Central memory CD8-positive, alpha-beta T cell (primary cell): ENCODE measurements at places on chromosomes 12 and 14.

DNA sequence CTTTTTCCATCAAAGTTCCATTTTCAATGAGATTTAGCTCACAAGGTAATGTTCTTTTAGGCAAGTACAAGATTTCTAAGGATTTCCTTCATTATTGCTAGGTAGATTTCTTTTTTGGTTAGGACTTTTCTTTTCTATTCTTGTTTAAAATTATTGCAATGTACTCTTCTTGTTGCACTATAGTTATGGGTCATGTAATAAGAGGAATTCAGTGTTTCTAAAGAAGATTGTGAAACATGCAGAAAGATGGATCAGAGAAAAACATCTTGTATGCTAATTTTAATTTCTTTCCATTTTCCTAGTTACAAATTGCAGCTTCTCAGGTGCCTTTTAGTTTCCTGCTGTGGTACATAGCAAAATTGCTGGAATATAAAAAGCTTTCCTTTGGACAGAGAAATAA is 56.1 kb downstream of the BTG1 start:
- no peak for DNase-seq
- no peaks in the 10 kb centered on the region for H3K27me3 ChIP-seq
- H3K27ac ChIP-seq, result no peak overlapping the region
- H3K4me3 ChIP-seq, result no peak overlapping the region

- H3K4me3 ChIP-seq, result no peak overlapping the region
- no peak overlapping the region for H3K27ac ChIP-seq
- peaks cover 8% of the 10 kb centered on the region for H3K27me3 ChIP-seq
- no peaks in the 10 kb centered on the region for H3K4me1 ChIP-seq
- no peak for DNase-seq
These were observed 30.4 kb upstream of the PKP2 start for GRCh38 chr12:32926963-32927362.

DNA sequence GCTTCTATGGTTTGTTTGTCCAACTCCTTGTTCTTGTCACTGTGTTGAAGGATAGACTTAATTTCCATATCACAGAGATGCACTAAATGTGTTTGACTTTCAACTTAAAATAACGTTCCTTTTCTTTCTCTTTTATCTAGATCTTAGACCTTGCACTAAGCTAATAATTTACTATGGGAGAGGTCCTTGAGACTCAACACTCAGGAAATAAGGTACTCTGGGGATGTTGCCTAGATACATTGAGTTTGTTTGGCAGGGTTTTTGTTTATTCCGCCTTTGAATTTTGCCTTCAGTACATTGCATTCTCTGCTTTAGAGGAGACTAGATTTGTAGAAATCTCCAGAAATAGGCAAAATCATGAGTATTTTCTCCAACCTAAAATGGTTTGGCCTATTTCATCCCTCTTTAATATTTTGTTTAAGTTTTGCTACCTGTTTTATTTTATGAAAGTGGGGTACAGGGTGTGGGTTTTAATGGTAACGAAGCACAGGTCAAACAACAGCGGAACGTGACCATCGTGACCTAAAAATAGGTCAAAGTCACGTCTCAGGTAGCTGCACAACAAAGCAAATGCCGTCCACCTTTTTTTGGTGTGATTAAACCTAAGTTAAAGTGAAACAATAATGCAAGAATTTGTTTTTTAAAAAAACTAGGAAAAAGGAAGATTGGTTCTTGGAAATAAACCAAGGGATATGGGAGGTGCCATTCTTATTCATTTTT is 115.3 kb upstream of the CPSF6 start:
- no peak overlapping the region for H3K27ac ChIP-seq
- DNase-seq, result no peak
- peaks cover 23% of the 10 kb centered on the region for H3K27me3 ChIP-seq
- no peaks in the 10 kb centered on the region for H3K4me1 ChIP-seq

DNA sequence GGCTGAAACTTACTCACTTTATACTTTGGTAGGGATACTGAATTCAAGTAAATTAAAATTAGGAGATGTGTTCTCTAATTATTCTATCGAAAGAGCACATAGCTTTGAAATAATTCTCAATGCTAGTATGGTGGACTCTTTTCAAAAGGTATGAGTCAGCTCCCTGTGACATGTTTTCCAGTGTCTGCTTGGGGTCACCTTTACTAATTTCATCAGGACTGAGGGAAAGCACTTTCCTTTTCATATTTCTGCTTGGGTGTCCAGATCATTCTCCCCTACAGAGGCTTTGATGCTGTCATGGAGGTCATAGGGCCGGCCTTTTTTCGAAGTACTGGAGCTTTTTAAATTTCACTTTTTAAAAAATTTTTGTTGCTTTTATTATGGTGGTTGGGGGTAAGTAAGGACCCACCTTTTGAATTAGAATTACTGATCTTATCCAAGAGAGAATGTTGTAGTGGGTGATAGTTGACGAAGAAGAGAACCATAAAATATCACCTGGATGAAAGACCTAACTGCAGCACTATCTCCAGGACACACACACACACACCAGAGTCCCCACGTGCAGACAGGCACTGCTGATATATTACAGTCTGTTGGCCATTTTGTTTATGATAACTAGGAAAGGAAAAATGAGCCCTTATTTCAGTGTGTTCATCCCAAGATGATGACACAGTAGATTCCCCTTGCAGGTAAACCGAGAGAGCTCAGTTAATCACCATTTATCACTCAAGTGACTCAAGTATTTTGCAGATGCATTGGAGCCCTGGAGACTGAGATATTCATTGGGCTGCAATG is 558.6 kb downstream of the DIO2 start:
- no peak for DNase-seq
- no peaks in the 10 kb centered on the region for H3K36me3 ChIP-seq

GRCh38 chr12:53752621-53753020 is 842 bp upstream of the CISTR start:
- no peak for DNase-seq
- H3K4me3 ChIP-seq, result no peak overlapping the region
- H3K27ac ChIP-seq, result no peak overlapping the region
- H3K36me3 ChIP-seq, result peaks cover 2% of the 10 kb centered on the region
- H3K4me1 ChIP-seq, result peaks cover 15% of the 10 kb centered on the region
- no peaks in the 10 kb centered on the region for H3K27me3 ChIP-seq
